ENCODE measurements at places on chromosomes 12 and 14.

GRCh38 chr12:18837025-18837424 is 99.1 kb downstream of the CAPZA3 start:
- DNase-seq = no peak

DNA sequence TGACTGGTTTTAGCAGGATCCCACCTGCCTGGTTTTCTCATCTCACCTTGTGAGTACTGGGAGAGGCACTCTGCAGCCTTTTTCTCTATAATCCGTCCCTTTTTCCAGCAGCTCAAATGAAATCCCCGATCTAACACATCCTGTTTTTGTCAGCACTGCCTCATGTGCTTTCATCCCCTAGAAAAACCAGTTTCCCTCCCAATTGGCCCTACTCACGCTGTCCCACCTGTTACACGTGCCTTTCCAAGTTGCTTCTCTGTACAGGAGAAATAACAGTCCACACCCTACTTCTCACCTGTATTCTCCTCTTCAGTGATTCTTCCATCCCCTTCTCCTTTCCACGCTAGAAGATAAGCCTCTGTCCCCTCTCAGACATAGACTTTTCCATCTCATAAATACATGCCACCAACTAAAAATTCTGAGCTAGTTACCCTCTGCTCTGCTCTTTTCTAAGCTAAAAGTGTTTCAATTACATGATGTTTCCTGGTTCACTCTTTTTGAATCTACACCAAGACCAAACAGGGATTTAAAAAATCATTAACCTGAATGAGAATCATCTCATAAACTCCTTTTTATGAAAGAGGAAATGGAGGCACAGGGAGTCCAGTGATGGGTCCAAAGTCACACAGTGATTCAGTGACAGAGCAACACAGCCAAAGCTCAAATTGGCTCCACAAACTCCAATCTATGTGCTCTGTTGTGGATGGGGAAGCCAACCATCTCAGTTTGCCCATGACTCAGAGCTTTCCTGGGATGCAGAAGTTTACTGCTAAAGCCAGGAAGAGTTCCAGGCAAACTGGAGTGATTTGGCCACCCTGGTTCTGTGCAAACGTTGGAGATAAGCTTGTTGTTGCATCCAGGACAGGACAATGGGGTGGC is 240.0 kb upstream of the TMEM132C start:
- no peak for DNase-seq

DNA sequence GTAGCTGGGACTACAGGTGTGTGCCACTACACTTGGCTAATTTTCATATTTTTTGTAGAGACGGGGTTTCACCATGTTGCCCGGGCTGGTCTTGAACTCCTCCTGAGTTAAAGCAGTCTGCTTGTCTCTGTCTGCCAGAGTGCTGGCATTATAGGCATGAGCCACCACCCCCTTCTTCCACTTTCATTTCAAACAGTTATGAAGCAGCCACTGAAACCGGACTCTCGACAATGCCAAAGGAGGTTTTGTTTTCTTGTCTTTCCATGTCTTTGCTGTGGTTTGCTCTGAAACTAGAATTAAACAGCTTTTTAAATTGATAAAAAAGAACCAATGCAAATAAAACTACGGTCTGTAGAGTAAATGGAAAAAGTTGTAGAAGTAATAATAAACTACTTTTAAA is 30.4 kb downstream of the RAP1B start:
- DNase-seq = no peak

DNA sequence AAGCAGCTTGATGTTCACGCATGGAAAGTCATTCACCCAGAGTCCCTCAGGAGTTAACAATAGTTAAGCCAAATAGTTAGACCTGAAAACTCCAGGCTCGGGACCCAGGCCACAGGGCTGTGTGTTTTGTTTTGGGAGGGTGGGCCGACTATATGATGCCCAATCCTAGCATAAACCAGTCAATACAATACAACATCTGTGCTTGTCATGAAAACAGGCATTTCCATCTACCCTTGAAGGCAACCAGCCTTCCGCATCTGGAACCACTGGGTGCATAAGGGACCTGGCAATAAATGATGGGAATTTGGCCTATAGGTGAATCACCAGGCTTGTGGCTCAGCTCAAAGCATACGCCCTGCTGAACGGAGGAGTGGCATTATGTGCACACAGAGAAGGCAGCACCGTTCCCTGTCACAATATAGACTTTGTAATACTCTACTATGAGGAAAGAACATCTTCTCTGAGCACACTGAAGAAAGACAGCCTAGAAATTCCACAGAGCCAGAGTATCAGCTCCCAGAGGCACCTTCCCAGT is 91.0 kb upstream of the FOXN3 start:
- DNase-seq = no peak

GRCh38 chr12:2745655-2746054 is 49.1 kb upstream of the FKBP4 start:
- no peak for DNase-seq

DNA sequence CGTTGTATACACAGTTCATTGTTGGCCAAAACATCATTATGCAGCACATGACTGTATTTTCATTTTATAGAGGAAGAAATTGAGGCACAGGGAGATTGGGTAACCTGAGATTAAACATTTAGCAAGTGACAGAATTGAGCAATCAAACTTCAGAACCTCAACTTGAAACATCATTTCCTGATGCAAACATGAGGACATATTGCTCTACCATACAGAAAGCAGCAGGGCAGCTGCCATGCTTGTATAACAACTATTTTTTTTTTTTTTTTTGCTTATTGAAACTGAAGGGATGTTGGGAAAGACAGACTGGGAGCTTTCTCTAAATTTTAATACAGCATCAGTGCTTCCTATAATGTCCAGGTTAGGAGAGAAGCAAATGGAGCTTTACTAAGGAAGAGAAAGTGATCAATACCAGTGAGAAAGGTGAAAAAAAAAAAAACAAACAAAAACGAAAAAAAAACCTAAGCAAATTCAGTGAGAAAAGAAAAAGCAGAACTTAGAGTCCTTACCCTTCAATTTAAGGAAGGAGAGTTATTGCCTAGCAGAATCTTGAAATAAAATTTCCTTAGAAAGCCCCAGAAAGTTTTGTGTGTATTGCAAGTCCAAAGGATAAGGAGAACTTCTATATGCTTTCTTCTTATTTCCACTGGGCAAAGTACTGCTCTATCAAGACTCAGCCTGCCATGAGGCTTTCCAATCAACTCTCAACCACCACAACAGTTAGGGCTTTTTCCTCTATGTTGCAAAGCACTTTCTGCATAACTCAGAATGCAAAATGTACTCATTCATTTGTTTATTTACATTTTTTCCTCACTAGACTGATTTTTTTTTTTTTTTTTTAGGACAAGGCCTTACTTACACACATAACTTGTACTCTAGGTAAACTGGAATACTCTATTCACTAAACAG is 21.6 kb downstream of the BTG1 start:
- no peak for DNase-seq

DNA sequence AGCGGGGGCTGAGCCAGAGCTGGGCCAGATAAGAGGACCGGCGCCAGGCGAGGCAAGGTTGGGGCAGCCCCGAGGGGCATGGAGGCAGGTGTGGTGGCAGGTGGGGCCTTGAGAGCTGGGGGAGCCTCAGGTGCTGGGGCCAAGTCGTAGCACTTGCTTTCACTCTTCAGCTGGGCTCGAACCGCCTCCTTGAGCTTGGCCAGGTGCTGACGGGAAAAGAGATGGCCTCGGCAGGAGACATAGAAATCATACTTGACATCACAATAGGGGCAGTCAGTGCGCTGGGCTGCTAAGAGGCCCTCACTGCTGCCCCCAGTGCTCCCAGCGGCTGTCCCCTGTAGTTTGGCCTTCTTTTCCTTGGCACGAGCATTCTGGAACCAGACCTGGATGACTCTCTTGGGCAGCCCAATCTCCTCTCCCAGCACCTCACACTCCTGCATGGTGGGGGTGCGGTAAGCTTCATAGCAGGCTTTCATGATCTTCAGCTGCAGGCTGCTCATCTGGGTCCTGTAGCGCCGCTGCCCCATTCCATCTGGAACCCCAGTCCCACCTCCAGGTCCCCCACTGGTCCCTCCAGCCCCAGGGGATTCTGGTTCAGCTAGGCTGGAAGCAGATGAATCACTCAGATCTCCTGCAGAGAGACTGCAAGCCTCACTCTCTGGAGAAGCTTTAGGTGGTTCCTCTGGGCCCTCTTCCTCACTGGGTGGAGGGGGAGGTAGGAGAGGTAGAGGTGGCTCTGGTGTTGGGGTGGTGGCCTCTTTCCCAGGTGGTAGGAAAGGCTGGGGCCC is 28.1 kb downstream of the ZFHX2 start:
- no peak for DNase-seq

DNA sequence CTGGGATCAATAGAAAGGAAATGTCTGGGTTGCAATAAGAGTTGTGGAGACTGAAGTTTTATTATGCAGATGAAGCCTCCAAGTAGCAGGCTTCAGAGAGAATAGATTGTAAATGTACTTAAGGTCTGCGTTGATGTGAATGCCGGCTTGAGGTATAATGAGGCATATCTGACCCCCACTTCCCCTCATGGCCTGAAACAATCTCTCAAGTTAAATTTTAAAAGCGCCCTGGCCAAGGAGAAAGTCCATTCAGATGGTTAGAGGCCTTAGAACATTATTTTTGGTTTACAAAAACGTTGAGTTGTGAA is 28.3 kb upstream of the HIGD1C start:
- no peak for DNase-seq

- no peak for DNase-seq
Observed at GRCh38 chr12:108583991-108584390, 13.9 kb downstream of the TMEM119 start.

GRCh38 chr14:74980731-74981461 is 21.8 kb upstream of the EIF2B2 start:
- DNase-seq = no peak

- no peak for DNase-seq
Observed at GRCh38 chr12:6093764-6094163, 30.7 kb downstream of the VWF start.

DNA sequence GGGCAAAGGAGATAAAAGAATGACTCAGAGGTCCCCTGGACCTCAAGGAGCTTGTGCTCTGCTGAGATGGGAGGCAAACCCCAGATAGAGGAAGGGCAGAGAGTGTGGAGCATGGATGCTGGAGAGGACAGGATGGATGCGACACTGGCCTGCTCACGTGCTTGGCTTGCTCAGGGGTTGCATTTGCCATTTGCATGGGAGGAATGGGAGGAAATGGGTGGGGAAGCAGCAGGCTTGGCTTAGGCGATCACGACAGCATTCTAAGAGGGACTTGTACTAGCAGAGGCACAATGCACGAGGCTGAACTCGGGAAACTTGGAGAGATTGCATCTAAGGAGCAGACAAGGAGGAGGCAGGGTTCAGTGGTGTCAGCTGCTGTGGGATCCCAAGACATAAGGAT is 19.8 kb downstream of the CD9 start:
- DNase-seq = no peak

- no peak for DNase-seq
Observed at GRCh38 chr12:69684466-69684865, 14.6 kb downstream of the BEST3 start.

GRCh38 chr14:77364146-77364545 is 12.7 kb downstream of the TMED8 start:
- DNase-seq = no peak

- DNase-seq = no peak
Observed at GRCh38 chr14:87635442-87635841, 357.5 kb downstream of the GALC start.

- DNase-seq = no peak
Observed at GRCh38 chr14:65239143-65239937, 137.0 kb upstream of the MAX start.

GRCh38 chr12:99450036-99450630 is 197.4 kb upstream of the GARIN6 start:
- DNase-seq = no peak

GRCh38 chr12:69851976-69852375 is 26.9 kb downstream of the MYRFL start:
- DNase-seq = no peak

DNA sequence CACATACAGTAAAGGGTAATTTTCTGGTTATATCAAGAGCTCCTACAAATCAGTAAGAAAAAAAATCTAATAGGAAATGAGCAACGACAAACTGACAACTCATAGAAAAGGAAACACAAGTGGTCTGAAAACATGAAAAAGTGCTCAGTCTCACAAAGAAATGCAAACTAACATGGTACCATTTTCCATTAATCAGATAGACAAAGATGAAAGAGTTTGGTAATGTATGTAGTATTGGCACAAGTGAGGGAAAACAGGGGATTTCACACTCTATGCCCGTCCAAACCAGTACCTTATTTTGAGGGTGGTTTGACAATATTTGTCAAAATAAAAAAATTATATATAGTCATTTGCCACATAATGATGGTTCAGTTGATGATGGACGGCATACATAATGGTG is 13.2 kb downstream of the PTPN11 start:
- no peak for DNase-seq

DNA sequence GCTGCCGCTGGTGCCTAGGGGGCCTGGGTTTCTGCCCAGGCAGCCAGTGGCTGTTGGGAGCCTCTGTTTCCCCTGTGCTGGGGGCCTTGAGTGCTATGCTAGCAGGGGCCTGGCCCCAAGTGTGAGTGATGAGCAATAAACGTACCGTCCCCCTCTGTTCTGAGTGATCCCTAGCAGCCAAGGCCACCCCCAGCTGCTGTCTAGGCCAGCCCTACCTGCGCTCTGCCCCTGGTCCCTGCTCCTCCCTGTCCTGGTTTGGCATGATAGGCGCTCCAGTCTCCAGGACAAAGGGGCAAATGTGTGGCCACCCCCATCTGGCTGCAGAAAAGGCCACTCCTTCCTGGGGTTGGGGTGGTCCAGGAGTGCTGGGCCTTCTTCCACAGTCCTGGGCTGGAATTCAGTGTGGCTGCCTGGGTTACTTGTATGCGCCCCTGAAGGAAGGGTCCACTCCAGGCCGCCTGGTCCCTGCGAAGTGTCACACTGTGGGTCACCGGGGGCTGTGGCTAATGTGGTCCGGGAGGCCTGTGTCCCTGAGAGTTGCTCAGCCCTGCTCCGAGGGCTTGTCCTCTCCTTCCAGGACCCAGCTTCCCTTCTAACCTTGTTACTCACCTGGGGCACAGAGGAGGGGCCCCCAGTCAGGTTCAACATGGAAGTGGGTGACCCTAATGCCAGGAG is 7.0 kb downstream of the TRMT61A start:
- DNase-seq = no peak

DNA sequence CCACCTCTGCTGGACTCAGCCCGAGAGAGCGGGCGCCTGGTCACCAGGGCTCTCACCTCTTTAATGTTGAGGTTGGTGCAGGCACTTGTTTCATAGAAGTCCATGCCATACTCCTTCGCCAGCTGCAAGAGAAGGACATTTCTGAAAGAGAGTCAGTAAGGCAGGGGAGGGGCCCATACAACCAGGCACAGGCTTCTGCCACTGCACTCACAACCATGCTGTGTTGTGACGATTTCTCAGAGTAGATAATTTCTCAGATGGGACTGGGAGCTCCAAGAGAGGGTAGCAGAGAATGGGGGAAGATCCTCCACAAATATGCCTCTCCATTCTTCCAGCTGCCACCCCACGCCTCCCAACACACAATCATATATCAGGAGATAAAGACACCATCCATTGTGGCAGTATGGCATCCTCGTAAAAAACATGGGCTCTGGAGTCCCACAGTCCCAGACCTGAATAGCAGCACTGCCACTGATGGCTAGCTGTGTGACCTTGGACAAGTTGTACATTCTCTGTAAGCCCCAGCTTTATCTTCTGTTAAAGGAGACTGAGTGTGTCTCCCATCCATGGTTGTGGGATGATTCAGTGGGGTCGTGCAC is 6.2 kb upstream of the GPX2 start:
- DNase-seq = no peak

Measured in stimulated activated CD4-positive, alpha-beta T cell treated with anti-CD3 and anti-CD28 coated beads, TNF-alpha, amount 100 ng/mL, for 4 hours (primary cell).